ENCODE measurements at places on chromosomes 7 and 10. TPM values are rescaled to one million over a fixed set of nuclear protein-coding genes. Genes with fewer than 3 reads are reported as not detected.

NACAD gene
- 5.5 TPM for total RNA-seq

ICA1 gene
- 0.45 TPM for total RNA-seq

DNAJC12 gene
- total RNA-seq, result 1.1 TPM

FAM25C gene
- not detected for total RNA-seq

TDRD1 gene
- 0.45 TPM for total RNA-seq

NEUROG3 gene
- total RNA-seq, result not detected

SLC39A12 gene
- total RNA-seq, result not detected

MET gene
- total RNA-seq, result 7.5 TPM

IDE gene
- 20.4 TPM for total RNA-seq

C10orf53 gene
- not detected for total RNA-seq

FAM25G gene
- total RNA-seq, result not detected

JMJD1C gene
- 120 TPM for total RNA-seq

ACTL6B gene
- not detected for total RNA-seq

ZNF273 gene
- total RNA-seq, result 1.8 TPM

C10orf143 gene
- total RNA-seq, result 0.49 TPM

SLC16A12 gene
- 0.90 TPM for total RNA-seq
